Activated T-cell treated with anti-CD3 and anti-CD28 coated beads for 4 hours (primary cell): ENCODE measurements at places on chromosomes 11 and 22.

DNA sequence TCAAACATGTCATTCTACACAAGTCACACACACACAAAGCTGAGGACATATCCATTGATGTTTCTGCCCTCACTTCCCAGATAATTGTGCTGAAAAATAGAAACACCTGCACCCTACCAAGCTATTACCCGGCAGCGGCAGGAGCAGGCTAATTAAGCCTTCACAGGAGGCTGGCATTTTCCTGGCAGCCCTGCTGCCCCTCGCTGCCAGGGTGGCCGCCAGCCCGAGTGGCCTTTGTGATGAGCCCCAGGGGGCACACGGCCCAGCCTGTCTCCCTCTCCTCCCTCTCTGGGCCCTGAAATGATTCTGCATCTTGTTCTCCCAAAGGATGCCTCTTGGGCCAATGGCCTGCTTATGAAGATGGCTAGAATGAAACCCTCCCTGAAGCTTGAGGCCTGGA lies 76.2 kb upstream of the TP53I11 start:
- DNase-seq = no peak

- no peak for DNase-seq
Measured at GRCh38 chr11:131191606-131192005, 178.8 kb upstream of the NTM start.

GRCh38 chr11:3021125-3021524 lies 29.0 kb upstream of the NAP1L4 start:
- no peak for DNase-seq

- peak; percentile 81 for DNase-seq
Measured at GRCh38 chr22:24951942-24952836, at the start of gene KIAA1671. KIAA1671 (plus strand) TSS chr22:24952716; CDS start chr22:25028000, 75,284 bp downstream.

DNA sequence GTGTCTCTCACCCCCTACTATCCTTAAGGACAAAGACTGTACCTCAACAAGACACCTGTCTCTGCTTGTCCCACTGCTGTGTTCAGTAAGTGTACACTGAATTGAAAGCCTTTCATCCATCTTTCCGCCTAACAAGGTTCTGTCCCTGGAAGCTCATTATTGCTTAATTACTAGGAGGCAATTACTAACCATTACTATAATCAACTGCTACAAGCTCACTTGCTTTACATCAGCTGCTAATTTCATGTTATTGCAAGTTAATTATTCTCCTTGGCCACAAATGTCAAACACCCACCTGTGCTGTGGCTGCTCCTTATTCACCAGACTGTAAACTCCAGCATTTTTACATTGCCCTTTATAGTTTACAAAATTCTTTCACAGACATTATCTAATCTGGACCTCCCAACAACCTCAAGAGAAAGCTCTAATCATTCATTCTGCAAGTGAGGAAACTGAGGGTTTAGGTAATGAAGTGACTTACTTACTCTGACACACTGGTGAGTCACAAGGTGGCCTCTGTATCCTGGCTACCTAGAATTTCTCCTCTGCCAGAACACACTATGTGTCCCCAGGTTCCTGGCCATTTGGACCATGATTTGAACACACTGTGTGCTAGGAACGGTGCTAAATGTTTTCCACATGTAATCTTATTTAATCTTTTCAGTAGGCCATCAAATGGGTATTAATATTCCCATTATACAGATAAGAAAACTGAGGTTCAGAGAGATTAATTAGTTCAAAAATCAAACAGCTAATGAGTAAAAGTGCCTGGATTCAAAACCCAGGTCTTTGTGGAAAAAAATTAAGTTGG lies 66.7 kb downstream of the RAB30 start:
- no peak for DNase-seq

- no peak for DNase-seq
Measured at GRCh38 chr11:108882211-108882831, 217.5 kb downstream of the DDX10 start.

DNA sequence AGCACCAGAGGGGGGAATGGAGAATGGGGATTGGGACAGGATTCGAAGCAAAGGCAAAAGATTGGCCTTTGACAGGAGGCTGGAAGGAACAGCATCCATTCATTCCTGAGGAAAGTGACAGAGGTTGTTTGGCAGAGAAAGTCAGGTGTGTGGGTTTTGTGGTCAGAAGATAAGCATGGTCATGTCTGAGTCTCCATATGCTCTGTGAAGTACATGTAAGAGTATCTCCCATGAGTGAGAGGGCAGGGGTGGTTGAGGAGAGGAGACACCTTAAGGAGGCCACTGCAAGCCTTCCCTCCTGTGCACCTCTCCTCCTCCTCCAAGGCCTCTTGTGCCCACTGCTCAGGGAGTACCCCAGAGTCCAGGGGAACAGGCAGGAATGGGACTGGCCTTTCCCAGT lies 1.9 kb upstream of the NLRP10 start:
- no peak for DNase-seq

GRCh38 chr11:79043726-79044125 lies 397.1 kb downstream of the TENM4 start:
- no peak for DNase-seq

DNA sequence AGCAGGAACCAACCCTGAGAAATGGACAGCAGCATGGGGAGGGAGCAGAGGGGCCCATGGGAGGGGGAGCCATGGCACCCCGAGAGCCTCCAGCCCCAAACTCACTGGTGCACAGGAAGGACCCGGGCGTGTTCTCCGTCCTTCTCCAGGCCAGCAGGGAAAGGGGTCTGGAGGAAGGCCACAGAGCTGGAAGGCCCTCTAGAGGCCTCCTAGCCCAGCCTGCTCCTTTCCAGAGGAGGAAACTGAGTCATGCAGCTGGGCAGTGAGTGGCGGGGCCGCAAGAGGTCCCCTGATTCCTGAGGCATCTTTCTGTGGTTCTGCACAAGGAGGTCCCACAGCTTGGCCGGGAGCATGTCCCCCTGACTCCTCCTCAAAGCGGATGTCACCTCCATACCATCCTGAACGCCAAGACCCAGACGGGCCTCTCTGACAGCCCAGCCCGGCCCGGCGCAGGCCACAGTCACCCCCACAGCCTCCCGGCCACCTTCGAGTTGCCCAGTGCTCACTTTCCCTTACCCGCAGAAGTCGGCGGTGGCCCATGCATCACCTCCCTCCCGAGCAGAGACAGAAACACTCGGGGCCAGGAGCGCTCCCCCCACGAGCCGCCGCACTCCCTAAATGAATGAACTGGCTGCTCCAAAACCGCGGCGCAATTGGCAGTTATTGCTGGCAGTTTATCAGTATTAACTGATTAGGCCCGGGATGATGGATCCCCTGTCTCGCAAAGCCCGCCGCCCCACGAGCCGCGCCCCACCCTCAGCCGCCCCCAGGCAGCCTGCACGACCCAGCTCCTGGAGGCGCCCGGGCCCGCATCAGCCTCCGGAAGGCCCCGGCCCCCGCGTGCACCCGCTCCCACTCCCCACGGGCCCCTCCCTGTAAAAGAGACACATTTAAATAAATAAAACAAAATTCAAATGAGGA lies 272.5 kb downstream of the BUD13 start:
- DNase-seq = no peak

- DNase-seq = no peak
Measured at GRCh38 chr22:19041704-19042074, 80.5 kb downstream of the DGCR2 start.

DNA sequence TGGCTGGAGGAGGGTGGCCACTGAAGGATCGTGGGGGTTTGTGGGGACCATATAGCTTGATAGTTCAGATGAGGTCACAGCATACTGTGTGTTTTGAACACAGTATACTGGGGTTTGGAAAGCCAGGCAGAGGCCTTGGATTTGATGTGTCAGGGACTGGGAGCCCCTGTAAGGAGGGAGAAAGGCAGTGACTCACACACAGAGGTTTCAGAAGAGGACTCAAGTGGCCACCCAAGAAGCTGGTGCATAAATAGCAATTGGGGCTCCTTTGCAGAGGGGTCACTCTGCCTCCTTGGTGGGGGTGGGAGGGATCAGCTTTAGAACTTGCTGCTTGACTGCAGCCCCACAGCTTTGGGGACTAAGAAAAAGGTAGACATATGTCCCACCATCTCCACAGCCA lies 39.3 kb downstream of the SLC5A1 start:
- DNase-seq = no peak

DNA sequence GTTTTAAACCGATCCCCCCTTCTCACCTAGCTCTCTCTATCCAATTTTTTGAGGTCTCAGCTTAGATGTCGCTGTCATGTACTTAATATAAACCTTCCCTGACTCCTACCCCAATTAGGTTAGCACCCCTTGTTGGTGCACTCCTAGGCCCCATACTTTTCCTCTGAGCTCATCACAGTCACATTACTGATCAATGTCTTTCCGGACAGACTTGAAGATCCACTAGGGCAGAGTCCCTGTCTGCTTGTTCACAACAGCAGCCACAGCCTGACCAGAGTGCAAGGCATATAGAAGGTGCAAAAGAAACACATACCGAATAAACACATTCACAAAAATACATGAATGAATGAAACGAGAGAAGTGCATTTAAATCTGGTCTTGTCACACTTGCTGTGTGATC lies 261.0 kb upstream of the NARS2 start:
- DNase-seq = no peak

DNA sequence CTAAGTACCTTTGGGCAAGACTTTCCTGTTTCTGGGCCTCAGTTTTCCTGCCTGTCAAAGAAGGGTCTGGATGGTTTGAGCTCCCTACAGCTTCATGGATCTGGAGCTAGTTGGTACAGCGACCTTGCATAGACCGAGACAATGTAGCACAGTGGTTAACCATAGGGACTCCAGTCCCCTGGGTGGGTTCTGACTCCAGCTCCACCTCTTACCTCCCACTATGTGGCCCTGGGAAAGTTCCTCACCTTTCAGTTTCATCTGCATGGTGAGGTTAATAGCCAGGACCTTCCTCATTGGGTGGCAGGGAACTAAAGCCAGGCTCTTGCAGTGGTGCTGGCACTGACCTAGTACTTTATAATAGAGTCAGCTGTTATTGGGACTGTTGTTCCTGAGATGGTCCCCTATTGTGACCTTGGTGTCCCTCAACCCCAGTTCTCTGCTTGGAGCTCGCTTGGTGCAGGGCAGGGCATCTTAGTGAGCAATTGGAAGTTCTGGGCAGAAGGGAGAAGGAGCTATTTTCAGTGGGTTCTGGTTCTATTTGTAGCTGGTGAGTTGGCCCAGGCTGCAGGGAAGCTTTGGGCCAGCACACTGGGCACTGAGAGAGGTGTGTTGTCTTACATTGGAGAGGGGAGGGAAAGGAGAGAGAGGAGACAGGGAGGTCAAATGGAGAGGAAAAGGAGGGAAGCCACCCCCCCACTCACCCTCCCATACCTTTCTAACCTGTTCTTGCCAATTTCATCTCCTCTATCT lies 10.7 kb upstream of the MTMR3 start:
- DNase-seq = no peak

DNA sequence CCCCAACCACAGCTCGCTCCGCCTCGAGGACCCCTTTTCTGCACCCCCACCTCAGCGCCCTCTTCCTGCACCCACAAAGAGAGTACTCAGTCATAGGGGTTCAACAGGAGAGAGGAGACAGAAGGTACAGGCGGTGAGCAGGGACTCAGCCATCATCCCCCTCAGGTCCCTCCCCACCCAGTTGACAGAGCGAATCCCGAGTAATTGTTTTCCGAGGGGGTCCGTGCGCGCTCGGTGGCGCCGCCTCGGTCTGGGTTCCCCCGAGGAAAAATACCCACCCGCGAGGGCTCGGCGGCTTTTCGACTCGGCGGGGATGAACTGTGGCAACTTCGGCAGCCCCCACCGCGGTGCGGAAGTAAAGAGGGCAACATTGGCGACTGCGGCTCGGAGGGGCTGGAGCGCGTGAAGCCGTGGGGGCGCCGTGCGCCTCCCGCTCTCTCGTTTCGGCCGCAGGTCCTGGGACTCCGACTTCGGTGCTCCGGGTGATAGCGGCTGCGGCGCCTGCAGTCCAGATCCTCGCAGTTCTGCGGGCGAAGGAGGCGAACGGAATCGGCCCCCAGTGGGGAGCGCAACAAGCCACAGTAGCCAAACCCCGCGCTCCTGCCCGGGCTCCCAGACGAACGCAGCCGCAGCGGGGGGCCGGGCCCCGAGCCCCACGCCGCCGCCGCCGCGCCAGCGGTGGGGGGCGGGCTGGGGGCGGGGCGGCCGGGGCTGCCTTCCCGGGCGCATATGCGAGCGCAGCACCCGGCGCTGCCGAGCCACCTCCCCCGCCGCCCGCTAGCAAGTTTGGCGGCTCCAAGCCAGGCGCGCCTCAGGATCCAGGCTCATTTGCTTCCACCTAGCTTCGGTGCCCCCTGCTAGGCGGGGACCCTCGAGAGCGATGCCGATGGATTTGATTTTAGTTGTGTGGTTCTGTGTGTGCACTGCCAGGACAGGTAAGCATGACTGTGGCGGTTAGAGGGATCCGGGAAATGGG lies at the start of gene NELL1:
TSS of gene NELL1 (plus strand) at position 743 of the 976 bp plus-strand sequence.
- no peak for DNase-seq

- DNase-seq = no peak
Measured at GRCh38 chr11:35349897-35350296, 69.5 kb downstream of the SLC1A2 start.

- no peak for DNase-seq
Measured at GRCh38 chr11:128947773-128948172, 5.1 kb upstream of the TP53AIP1 start.

DNA sequence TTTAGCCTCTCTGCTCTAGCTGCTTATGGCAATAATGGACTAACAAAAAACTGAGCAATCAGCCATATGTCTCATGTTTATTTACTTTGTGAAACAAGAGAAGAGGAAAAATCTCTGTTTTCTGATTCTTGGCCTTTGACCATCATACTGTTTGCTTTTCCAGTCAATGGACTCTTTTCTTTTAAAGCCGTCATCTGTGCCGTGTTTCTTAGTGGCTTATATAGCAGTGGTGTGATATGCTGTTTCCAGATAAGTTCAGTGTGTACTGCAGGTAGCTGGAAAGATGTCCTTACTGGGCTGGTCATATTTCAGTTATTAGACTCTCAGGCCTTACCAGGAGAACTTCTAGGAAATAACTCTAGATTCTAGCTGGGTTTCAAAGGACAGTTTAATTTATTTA lies 33.6 kb upstream of the TECTA start:
- no peak for DNase-seq

DNA sequence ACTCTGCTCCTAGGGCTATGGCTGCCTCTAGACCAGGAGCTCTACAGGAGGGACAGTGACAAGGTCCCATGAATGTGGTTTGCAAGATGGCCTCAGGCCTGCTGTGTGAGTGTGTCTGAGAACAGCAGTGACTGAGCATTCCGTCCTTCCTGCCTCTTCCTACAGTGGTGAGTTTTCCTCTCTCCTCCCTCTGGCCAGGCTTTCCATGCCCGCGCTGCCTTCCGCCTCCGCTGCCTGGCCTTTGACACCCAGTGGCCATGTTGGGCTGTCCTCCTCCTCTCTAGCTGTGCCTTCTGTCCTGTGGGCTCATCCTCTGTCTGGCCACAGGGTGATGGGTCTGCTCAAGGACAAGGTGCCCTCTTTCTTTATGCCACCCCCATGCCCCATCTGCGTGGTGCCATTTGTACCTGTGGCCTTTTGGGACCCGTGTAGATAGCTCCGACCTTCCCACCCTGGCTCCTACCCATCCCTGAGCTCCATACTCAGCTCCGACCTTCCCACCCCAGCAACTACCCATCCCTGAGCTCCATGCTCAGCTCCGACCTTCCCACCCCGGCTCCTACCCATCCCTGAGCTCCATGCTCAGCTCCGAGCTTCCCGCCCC lies 970.4 kb downstream of the BRD1 start:
- DNase-seq = no peak

GRCh38 chr11:117575856-117576255 lies 221.2 kb downstream of the DSCAML1 start:
- no peak for DNase-seq
